Frontal cortex (tissue), 4 donors: ENCODE measurements at places on chromosomes 11 and 22.

DNA sequence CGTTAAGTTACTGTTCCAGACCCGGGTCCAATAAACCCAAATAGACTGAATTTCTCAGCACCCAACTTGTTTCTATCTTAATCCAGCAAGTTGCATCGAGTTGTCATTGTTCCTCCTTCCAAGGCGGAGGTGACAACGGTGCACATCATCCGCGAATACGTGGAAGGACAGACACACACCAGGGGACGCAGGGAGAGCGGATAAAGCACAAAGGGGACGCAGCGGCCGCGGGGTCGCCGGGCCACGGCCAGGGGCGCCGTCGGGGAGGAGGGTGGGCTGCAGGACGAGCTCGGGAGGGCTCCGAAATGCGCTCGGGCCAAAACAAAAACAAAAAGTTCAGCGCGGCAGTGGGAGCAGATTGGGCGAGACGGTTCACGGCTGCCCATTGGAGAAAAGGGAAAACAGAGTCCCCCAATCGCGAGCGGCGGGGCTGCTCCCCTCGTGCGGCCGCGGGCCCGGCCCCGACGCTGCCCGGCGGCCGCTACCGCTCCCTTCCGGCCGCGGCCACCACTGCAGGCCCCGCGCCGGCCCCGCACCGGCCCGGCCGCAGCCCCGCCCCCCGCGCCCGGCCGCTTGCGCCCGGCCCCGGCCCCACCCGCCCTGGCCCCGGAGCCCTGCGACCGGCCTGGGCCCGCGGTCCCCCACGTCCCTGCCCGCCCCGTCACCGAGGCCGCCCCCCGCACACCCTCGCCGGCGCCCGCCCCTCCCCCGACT is 518 bp downstream of the KMT5B start:
- peak; percentile 80 for DNase-seq

DNA sequence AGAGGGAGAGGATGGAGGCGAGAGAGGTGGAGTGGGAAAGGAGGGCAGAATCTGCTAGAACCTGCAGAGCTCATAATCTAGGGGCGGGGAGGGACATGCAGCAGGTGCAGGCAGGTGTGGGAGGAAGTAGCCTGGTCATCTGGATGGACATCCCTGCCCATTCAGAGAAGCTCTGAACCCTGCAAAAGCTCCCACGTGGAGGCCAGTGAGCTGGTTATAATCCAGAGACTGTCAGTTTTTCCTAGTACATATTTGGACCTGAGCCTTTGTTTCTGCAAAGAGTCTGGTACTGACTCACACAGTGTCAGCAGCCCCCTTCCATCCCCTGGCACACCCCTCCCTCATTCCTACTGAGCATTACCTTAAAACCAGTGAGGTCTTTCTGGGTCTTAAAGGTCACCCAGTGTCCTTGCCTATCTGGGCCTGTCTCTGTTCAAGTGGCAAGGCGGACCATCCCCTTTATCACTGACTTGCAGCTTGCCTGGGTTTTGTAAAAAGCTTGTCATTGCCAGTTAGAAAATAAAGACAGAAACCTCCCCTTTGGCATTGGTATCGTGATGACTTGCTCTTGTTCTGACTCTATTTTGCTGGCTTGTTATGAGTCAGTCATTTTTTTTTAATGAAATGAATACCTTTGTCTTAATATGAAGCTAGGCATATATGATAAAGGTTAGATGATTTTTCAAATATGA is 26.1 kb downstream of the PTPRJ start:
- no peak for DNase-seq

DNA sequence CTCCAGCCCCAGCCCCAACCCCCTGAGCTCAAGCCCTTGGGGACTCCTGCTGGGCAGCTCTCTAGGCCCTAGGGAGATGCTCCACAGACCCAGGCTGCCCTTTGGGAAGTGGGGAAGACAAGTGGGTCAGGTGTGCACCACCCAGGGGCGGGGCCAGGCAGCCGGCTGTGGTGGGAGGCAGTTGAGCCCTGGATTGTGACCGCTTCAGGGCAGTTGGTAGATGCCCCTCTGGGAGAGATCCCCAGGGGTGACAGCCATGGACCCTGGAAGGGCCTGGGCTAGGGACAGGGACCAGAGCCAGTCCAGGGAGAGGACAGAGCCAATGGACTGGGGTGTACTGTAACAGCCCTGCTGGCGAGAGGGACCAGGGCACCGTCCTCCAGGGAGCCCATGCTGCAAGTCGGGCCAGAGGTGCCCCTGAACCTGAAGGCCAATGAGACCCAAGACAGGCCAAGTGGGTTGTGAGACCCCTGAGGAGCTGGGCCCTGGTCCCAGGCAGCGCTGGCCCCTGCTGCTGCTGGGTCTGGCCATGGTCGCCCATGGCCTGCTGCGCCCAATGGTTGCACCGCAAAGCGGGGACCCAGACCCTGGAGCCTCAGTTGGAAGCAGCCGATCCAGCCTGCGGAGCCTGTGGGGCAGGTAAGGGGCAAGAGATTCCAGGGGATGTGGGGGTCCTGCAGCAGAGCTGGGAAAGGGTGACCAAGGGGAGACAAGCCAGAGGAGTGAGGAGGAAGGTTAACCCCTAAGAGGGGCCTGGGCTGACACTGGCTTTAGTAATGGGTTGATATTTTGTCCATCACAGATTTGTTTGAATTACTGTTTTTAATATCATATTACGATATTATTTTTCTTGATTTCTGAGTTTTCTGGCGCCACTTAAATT is at the start of gene IGLL5:
Gene IGLL5, plus strand, starts transcription at position 196 of the 883 bp plus-strand sequence. Its CDS starts 238 bp downstream, at position 434.
- DNase-seq: no peak

- DNase-seq: no peak
These were observed 1.1 kb upstream of the CD6 start for GRCh38 chr11:60970369-60970774.

GRCh38 chr22:18152519-18152918 is 2.5 kb downstream of the USP18 start:
- no peak for DNase-seq

DNA sequence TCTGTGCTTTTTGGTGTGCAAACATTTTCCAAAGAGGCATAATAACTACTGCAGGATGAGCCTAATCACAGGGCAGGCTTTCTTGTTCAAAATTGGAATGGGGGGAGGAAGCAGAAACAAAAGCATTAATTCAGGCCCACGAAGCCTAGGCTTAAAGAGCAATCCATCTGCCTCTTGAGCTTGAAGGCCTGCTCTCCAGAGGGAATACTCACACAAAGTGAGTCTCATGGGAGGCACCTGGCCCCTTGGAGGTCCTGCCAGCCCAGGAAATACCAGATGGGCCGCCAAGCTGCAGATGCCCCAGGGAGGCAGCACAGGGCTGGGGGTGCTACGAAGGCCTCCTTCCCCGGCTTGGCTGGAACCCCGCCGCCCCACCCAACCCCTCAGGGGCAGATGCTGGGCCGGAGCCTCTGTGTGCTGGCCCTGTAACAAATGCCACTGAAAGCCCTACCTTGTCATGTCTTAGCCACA is 39.3 kb upstream of the COMT start:
- DNase-seq: no peak

- no peak for DNase-seq
These were observed 513.1 kb downstream of the MIAT start for GRCh38 chr22:27170491-27170890.

- no peak for DNase-seq
These were observed 4.6 kb downstream of the ETS1 start for GRCh38 chr11:128582496-128583366.

- no peak for DNase-seq
These were observed 12.2 kb downstream of the TKFC start for GRCh38 chr11:61345170-61345610.

DNA sequence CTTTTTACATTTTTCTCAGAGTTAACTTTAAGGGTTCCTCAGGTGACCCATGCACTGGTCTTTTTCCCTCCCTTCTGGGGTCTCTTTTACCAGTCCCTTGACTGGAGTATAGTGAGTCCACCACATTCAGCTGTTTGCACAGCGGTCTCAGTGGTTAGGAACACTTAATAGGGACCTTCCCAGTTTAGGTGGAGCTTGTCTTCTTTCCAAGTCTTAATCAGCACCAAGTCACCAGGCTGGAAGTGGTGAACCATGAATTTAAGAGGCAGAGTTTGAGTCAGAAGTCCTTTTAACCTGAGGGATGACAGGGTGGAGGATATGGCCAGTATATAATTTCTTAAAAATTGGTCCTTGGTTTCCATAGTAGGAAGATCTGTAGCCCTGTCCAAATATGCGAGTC is 349.7 kb upstream of the MPPED2 start:
- DNase-seq: no peak

DNA sequence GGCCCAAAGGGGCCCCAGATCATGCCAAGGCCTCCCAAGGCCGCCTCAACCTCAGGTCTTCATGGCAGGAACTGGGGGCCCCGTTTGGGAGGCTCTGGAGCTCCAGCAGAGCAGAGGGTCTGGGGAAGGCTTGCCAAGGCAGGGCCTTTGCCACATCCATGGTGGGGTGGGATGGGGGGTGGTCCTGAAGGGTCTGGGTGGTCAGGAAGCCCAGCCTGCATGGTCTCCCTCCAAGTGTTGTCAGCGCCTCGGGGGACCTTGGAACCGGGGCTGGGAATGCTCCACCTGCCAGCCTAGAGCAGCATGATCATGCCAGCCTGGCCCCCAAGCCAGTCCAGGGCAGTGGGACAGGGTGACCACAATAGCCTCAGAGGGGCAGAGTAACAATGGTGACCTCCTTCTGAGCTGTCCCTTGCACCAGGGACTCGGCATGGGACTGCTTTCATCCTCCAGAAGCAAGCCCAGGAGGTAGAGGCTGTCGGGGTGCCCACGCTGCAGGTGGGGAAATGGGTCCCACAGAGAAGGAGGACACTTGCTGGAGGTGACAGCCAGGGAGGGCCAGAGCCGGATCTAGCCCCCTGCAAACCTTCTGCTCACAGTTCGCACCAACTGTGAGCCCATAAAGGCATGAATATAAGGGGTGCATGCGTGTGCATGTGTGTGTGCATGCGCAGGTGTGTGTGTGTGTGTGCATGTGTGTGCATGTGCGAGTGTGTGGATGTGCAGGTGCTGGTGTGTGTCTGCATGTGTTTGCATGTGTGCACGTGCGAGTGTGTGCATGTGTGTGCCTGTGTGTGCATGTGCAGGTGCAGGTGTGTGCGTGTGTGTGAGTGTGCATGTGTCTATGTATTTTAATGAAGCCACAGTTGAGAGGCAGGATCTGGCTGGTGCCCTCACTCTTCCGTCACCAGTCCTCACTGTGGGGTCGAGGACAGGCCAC is 63.8 kb downstream of the MYEOV start:
- DNase-seq: no peak

DNA sequence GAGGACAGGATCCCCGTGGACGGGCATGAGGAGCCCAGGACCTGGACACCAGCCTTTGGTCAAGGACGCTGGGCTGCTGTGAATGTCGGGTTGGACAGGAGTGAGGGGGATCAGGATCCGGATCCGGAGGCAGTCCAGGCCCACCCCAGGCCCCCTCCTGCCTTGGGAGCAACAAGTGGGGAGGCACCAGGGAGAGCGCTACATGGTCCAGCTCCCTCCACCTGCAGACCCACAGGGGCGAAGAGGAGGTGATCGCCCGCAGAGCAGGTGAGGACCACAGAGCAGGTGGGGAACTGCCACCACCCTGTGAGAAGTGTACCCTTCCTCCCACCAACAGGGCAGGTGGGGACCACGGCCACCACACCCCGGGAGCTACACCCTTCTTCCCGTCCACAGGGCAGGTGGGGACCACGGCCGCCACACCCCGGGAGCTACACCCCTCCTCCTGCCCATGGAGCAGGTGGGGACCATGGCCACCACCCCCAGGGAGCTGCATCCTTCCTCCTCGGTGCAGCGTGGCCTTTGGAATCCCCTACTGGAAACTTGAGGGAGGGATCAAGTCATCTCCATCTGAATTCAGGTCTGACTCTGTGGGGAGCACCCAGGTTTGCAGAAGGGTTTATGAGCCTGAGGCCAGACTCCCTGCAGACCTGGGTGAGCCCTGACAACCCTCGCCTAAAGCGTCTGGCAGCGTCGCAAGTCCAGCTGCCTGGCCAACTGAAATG is 141.0 kb downstream of the BRD1 start:
- no peak for DNase-seq

DNA sequence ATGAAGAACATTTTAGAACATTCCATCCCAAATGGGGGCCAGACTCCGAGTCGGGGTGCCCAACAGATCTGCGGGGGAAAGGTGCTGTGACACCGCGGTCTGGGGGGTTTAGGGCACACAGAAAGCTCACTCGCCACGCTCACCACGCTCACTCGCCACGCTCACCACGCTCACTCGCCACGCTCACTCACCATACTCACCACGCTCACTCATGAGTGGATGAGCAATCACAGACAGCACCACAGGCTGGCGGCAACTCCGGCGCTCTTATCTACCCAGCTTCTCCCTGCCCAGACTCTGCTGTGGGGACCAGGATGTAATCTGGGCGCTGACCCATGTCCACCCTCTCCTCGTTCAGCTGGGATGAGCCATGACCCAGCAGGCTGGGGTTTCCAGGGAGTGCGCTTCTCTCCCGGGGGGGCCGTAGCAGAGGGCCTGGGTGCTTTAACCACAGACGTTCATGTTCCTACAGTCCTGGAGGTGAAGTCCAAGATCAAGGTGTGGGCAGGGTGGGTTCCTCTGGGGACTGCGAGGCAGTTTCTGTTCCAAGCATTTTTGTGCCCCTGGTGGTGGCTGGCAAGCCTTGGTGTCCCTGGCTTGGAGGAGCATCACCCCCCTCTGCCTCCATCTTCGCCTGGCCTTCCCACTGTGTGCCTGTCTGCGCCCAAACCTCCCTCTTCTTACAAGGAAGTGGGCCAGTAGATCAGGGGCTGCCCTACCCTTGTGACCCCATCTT is 141.2 kb downstream of the CTTN start:
- DNase-seq: no peak

GRCh38 chr11:122127020-122127419 is 11.0 kb upstream of the BLID start:
- no peak for DNase-seq

- DNase-seq: no peak
These were observed 90.5 kb downstream of the PIWIL4 start for GRCh38 chr11:94657629-94658028.

- DNase-seq: peak; percentile 55
These were observed 29.0 kb upstream of the NAP1L4 start for GRCh38 chr11:3021125-3021524.

GRCh38 chr22:46671824-46672432 is 51.7 kb downstream of the GRAMD4 start:
- no peak for DNase-seq

DNA sequence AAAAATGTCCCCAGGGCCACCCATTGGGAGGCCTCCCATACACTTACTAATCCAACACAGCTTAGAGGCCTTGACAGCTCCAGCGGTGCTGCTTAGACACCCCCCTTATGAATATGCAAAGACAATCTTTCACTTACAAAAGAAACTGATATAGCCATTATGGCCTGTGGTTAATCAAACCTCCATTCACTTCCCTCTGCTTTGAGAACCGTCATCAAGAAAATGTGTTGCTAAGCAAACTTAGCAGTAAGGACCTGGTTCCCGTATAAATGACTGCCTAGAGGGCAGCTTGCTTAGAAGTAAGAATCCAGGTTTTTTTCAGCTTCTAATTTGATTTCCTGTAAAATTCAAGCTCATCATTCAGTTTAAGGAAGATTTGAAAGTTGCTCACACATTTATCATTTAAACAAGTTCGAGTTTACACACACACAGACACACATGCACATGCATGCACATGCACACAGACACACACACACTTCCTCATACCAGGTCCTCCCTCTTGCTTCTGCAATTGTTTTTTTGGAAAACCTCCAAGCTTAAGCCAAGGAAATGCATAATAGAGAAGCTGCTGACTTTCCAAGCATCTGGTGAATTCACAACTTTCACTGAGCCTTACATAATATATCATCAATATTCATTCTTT is 137.7 kb upstream of the BLID start:
- DNase-seq: no peak
